ENCODE measurements at places on chromosomes 5 and 9.

DNA sequence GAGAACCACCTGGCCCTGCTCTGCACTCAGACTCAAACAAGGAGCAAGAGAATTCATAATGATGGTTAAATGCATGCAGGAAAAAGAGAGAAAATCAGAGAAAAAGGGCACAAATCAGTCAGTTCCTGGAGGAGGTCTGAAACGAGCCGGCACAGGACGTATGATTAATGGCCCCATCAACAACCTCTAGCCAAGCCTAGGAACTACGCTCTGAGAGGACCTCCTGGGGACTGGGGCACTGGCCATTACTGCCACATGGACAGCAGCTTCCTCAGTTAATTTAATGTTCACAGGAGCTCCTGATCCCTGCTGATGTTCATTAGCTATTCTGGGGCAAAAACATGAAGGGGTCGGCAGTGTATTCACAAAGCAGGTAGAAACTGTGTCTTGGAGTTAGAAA is 238.1 kb downstream of the MED10 start:
- no peak for DNase-seq

GRCh38 chr5:58938563-58939424 is 355.9 kb downstream of the RAB3C start:
- DNase-seq = no peak

GRCh38 chr5:163433271-163433670 is 4.1 kb upstream of the CCNG1 start:
- DNase-seq = no peak

GRCh38 chr5:69431424-69432303 is 16.7 kb downstream of the MARVELD2 start:
- no peak for DNase-seq

DNA sequence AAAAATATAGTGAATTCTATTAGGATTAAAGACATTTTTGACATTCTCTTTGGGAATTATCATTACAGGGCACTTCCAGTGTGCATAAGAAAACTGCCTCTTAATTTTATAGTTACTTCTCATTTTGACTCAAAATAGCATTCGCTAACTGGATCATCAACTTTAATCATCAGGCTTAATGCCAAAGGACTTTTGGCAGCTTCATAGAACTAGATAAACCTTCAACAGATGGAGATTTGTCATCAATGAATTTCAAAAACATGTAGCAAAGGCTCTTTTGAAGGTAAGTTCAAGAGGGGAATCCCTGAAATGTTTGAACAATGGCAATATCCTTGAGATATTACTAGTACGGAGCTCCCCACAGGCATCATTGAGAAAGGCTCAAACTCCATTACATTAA is 447.2 kb downstream of the PDE4D start:
- peak; percentile 5 for DNase-seq

DNA sequence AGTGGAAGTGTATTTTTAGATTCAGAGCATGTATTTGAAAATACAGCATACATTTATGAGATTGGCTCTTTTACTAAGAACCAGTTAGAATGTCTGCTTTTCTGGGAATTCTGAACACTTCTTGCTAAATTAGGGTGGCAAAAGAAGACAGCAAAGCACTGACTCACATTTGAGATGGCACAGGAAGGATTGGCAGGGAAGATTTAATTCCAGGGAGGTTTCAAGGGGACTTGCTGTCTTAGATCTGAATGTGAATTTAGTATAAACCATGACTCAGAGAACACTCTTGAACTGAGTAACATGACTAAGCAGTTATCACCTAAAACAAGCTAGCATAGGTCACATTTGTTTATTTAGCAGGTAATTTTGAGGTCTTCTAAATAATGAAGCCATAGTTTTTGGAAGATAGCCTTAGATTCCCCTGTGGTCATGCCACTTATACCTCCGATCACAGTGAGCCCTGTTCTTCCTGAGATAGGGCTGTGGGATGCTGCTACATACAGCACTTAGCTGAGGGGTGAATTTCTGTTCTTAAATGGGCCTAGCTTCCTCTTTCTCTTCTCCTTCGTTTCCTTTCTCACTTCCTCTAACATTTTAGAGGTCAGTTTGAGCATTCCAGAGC is 173.8 kb downstream of the PCSK1 start:
- peak; percentile 68 for DNase-seq

- no peak for DNase-seq
Observed at GRCh38 chr9:109270971-109271925, 49.6 kb downstream of the EPB41L4B start.

DNA sequence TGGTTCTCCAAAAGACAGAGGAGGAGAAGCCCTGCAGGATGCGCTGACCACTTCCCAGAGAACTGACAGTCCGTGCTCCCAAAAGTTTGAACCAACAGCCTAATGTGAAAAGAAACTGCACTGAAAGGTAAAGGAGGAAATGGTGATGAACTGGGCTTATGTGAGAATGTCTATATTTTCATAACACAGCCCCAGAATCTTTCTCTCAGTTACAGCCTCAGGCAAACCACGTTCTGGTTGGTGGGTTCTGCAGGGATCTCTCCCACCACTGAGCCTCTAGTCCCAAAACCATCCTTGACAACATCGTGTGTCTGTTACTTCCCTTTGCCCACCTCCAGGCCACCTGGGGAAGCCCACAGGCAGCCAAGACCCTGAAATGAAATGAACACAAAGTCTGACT is 23.9 kb downstream of the SPARC start:
- DNase-seq = no peak

DNA sequence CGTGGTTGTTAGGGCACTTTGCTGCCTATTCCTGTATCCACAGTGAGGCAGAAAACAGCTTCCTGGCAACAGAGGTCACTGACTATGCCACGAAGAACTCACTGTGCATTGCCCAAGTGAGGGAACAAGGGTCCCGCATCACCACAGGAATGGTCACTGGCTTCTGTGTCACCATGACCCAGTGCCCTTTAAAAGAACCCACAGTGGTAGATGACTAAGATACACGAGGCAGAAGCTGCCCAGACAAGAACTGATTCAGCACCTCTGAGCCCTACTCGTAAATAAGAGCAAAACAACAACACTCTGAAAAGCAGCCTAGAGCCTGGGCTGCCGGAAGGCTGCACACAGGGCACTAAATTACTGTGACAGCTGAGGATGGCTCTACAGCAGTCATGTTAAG is 236.6 kb upstream of the RASEF start:
- DNase-seq = peak; percentile 36

DNA sequence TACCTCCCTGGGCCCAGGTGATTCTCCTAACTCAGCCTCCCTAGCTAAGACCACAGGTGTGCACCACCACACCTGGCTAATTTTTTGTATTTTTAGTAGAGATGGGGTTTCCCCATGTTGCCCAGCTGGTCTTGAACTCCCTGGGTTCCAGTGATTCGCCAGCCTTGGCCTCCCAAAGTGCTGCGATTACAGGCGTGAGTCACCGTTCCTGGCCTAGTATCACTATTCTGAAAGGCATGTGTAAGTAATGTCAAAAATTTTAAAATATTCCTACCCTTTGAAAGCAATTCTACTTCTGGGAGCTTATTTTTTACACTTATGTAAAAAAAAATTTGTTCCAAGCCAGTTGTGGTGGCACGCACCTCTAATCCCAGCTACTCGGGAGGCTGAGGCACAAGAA is 27.1 kb upstream of the TLE1 start:
- DNase-seq = no peak

- DNase-seq = peak; percentile 10
Observed at GRCh38 chr9:98453589-98454311, 198.3 kb upstream of the TBC1D2 start.

GRCh38 chr9:129480227-129480626 is 140.7 kb downstream of the C9orf50 start:
- DNase-seq = peak; percentile 52

DNA sequence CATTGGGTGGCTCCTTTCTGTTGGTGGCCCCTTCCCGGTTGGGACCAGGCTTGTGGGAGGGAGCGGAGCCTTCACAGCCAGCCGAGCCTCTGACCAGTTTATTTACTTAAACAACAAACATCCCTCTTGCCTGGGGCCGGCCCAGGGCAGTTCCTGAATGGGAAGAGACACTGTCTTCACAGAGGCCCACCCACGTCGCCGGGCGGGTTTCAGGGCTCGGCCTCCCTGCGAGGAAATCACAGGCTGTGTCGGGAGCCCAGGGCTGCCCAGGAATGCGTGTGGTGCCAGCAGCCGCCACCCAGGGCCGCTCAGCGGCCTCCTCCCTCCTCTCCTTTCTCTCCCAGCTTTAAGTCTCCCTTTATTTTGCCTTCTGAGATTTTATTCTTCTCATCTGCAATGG is 132.5 kb downstream of the HSD17B3 start:
- peak; percentile 26 for DNase-seq

DNA sequence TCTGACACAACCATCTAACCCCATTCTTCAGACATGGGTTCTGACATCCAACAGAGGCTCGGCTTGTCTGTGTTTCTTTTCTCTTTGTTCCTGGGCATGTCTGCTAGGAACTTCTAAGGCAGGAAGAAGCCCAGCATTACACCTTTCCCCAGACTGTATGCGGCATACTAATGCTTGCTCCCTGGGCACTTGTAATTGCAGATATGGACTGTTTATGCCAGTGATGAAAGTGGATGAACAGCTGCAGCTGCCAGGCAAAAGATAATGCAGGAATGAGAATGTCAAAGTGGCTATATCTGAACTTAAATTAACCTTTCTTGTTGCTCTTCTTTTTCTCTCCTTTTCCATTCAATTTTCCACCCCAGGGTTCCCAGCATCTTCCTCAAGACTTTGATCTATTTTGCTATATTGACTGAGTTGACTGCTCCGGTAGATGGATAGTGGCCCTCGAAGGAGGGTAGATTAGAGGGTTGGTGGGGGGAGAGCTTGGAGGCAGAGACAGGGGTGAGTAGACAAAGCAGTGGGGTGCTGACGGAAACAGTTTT is 344.4 kb downstream of the MAN2A1 start:
- no peak for DNase-seq

GRCh38 chr9:108188976-108189375 is 666.8 kb downstream of the ACTL7B start:
- DNase-seq = no peak

GRCh38 chr9:2859776-2860379 is 16.0 kb upstream of the PUM3 start:
- DNase-seq = peak; percentile 50

GRCh38 chr5:159362220-159362619 is 31.9 kb upstream of the IL12B start:
- DNase-seq = no peak

GRCh38 chr5:4879693-4880303 is 260.3 kb upstream of the ADAMTS16 start:
- peak; percentile 79 for DNase-seq

DNA sequence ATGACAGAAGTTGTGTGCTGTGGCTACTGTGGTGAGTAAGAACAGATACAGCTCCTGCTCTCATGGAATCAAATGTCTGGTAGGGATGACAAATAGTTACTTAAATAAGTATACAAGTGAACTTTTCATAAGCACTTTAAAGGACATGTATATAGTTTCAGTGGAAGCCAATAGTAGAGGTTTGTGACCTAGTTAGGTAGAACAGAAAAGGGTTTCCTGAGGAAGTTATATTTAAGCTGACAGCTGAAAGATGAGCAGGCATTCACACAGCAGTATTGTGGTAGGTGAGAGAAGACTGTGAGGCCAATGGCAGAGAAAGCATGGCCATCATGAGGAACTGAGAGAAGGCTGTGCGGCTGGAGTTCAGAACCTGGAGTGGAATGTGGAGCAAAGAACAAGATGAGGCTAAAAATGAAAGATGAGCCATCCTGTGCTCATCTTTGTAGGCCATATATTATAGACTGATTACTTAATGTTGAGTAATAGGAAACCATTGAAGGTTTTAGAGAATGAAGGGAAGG is 15.4 kb downstream of the FAM174A start:
- DNase-seq = no peak

DNA sequence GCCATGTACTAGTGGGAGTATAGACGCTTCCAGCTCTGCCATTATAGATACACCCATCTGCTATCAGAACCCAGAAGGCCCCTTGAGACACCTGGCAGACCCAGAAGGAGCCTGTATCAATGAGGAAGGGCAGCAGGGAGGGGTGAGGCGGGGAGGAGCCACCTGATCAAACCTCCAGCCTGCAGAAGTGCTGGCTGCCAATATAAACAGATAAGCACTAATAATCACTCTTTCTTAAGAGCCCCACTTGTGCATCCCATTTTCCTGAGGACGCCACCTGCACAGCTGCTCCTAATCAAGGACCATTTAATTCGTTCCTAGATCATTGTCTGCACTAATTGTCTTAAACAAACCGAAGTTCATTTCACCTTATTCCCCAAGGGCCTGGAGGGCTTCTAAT is 75.0 kb upstream of the NEK6 start:
- no peak for DNase-seq

GRCh38 chr9:78089111-78089510 is 57.5 kb upstream of the GNAQ start:
- DNase-seq = no peak

- DNase-seq = peak; percentile 28
Observed at GRCh38 chr5:15933259-15934207, 246.1 kb downstream of the MARCHF11 start.

- peak; percentile 19 for DNase-seq
Observed at GRCh38 chr9:31255211-31255610, 1129.2 kb upstream of the ACO1 start.

GRCh38 chr9:88045686-88046085 is 71.4 kb upstream of the CDK20 start:
- DNase-seq = no peak

DNA sequence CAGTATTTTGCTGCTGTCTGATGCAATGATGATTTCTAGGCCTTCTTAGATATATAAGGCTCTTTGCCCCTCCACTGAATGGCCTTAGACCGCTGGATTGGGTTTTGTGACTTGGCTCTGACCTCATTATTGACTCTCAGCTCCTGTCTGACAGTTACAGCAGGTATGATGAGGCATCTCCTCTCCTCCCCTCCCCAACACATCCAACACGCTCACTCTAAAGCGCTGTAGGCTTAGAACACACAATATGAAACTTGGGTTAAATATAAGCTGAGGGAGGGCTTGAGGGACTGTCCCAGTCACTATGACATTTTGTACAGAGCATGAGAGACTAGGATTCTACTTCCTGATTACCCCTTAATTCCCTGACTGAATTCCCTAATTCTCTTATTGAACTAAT is 18.8 kb upstream of the CER1 start:
- no peak for DNase-seq

GRCh38 chr5:145976431-145977155 is 40.2 kb downstream of the SH3RF2 start:
- peak; percentile 65 for DNase-seq

GRCh38 chr5:124935065-124935464 is 188.6 kb upstream of the ZNF608 start:
- no peak for DNase-seq

GRCh38 chr5:165999693-166000320 is 2291.6 kb upstream of the WWC1 start:
- DNase-seq = no peak

DNA sequence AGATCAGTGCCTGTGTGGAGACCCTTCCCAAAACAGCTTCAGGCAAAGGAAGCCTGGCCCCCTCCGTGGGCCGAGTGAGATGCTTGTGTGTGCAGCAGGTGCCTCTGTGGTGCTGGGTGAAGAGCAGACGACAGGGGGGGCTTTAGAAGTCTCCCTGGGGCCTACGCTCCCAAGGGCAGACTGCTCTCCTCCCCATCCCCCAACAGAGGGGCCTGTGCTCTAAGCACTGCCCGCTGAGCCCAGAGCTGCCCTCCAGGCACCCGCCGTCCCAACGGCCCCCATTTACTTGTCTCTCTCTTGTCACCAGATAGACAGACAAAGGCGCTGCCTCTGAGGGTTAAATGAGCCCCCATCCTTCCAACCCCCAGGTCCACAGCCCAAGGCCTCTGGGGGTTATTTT is 2.7 kb upstream of the LHX3 start:
- DNase-seq = no peak
